HCEC 1CT (cell line): ENCODE measurements at places on chromosomes 16 and 17.
A peak's percentile ranks its signal among the peaks of the same experiment; 100 is the strongest.

GRCh38 chr17:17750881-17751280 is 69.6 kb downstream of the RAI1 start:
- DNase-seq: no peak

DNA sequence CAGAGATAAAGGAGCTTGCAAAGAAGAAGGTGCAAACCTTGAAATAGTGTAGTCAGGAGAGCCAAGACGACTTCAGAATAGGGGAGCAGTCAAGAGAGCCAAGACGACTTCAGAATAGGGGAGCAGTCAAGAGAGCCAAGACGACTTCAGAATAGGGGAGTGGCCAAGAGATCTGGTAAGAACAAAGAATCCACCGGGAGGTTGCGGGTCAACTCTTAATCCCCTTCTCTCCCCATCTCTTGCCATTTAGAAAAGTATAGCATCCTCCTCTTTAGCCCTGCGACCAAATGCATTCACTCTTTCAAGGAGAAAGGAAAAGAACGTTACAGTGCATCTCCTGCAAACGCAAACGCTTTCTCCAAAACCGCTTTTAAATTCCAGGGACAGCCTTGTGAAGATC is 713 bp downstream of the KNOP1 start:
- peak; percentile 28 for DNase-seq

GRCh38 chr17:29749045-29749825 is 126.5 kb upstream of the CORO6 start:
- no peak for DNase-seq

DNA sequence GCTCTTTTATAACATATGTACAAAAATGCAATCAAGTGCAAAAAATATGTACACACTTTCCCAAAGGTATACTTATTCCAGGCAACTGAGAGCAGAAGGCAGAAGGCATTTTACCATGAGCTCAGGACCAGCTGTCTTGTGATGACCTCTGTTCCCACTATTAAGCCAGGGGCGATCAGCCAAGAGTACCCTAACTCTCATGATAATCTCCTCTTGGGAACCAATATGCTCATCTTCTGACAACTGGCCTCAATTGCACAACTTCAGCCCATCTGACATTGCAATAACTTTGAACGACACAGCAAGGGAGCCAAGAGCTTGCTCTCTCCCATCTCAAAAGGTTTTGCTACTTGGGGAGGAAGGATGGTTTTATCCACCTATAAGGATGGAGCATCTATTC is 471.9 kb downstream of the HS3ST3B1 start:
- DNase-seq: no peak

DNA sequence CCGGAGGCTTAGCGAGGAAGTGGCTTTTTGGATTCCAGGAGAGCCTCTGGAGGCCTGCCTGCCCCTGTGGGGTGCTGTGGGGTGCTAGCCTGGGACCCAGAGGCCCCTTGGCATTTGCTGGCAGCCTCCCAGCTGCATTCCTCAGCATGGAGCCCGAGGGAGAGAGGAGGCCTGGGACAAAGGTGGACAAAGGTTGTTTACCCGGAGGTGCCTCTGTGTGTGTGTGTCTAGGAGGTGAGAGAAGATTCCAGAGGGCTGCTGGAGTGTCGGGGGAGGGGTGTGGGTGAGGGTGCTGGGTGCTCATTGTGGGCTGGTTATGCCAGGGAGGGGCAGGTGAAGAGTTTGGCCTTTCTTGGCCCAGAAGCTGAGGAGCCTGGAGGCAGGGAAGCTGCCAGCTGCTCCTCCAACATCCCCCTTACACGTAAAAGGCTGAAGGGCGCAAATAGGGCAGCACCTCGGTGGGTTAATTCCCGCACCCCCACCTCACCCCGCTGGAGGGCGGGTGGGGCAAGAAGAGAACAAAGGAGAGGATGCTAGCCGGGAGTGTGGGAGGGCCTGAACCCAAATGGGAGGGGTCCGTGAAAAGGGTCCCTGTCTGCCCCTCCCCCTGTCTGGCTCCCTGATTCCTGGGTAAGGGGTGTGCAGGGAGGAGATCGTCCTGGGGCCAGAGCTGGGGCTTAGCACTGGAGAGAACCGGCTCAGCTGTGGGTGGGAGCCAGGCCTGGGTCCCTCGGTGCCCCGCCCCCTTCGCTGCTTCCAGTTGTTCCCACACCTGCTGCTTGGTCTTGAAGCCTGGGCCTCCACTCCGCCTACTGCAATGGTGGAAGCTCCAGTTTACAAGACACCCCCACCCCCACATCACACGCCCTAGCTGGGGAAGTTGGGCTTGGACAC is 9.9 kb downstream of the HEXIM2 start:
- DNase-seq: peak; percentile 37

DNA sequence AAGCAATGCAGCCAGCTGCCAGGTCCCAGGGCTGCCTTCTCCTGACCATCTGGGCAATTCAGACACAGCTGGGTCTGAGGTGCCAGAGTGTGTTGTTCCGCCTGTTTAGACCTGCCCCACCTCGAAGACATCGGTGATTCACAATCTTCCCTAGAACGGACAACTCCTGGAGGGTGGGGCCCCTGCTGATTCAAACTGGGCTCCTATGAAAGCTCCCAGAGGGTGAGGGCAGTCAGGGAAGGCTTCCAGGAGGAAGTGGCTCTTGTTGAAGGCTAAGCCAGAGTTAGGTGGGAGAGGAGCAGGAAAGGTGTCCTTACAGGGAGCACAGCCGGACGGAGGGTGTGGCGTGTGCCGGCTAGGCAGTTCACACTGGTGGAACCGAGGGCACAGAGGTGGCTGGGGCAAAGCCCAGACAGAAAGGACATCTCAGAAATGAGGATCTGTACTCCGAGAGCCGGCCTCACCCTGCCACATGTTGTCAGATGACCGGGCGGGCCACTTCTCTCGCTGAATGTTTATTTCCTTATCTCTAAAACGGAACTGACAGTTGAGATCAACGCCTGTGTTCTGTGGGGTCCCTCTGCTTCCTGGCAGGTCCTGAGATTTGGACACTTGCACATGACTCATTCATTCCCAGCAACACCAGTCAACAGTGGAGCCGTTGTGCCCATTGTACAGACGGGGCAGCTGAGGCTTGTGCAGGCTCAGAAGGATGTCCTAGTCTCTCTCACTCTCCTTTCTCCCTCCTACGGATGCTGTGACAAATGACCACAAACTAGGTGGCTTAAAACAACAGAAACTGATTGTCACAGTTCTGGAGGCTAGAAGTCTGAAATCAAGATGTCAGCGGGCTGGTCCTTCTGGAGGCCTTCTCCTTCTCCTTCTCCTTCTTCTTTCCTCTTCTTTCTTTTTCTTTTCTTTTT is 26.9 kb upstream of the LITAF start:
- DNase-seq: no peak

GRCh38 chr16:9437115-9437514 is 345.7 kb downstream of the HAPSTR1 start:
- DNase-seq: no peak

GRCh38 chr16:12208341-12209035 is 232.0 kb downstream of the SNX29 start:
- DNase-seq: peak; percentile 24

GRCh38 chr17:58278661-58279015 is 2.1 kb downstream of the MPO start:
- DNase-seq: no peak

DNA sequence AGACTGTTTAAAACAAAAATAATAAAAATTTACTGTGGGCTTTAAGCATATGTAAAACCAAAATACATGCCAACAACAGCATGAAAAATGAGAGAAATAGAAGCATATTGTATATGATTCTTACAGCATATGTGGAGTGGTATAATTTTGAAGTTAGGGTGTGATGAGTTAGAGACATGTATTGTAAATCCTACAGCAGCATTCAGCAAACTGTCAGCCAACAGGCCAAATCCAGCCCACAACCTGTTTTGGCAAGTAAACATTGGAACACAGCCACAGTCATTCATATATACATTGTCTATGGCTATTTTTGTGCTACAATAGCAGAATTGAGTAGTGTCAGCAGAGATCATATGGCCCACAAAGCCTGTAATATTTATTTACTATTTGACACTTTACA is 42.3 kb downstream of the ZNF18 start:
- DNase-seq: no peak

GRCh38 chr17:39979016-39979670 is 1.5 kb upstream of the PSMD3 start:
- DNase-seq: peak; percentile 88

DNA sequence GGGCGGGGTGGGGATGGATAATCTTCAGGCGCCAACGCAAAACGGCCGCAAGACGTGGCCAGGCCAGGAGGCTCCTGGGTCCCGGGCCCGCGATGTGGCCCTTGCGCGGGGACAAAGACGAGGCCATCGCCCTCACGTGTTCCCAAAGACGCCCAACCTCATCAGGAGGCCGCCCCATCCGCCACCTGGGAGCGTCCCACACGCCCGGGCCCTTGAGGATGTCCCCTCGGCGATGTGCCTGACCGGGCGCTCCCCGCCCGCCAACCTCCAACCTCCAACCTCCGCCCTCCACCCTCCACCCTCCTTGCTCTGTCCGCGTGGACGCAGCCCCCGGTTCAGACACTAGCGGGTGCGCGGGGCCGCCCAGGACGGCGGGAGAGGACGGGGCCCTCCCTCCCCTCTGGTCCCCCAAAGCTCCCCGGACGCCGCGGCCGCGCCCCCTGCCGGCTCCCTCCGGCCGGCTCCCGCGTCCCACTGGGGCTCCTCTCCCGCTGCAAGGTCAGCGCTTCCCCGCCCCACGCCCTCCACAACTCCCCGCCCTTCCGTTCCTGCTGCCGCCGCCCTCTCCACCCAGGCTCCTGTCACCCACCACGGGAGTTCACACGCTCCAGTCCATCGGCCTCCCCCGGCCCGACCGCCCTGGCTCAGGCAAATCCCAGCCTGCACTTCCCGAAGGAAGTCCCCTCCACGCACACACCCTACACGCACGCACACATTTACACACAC is 250.8 kb upstream of the RPL38 start:
- no peak for DNase-seq

DNA sequence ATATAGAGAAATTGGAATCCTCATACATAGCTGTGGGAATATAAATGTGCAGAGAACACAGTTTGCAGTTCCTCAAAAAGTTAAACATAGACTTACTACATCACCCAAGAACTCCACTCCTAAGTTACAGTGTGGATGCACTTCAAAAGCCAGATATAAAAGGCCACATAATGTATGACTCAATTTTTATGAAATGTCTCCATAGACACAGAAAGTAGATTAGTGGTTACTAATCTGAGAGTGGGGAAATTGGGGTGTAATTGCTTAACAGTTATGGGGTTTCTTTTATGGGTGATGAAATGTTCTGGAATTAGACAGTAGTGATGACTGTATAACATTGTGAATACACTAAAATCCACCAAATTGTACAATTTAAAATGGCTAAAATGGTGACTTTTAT is 60.9 kb downstream of the CACNG1 start:
- DNase-seq: peak; percentile 94

DNA sequence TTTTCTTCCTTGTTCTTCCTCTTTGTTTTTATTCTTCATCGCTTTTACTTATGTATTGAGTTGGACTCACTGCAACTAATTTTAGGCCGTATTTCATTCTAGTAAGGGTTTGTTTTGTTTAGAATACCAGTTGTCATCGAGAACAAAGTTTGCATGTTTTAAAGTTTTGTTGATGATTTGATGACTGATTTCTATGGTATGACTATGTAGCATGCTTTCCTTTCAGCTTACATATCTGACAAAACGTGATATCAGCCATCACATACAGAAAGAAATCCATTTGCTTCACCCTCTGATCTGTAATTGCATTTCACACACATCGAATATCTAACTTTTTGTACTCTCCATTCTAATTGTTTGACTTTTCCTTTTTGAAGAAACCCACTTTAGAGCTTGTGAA is 4.0 kb downstream of the PRKCA start:
- peak; percentile 79 for DNase-seq

GRCh38 chr16:81539009-81539758 is 94.6 kb downstream of the CMIP start:
- DNase-seq: no peak

DNA sequence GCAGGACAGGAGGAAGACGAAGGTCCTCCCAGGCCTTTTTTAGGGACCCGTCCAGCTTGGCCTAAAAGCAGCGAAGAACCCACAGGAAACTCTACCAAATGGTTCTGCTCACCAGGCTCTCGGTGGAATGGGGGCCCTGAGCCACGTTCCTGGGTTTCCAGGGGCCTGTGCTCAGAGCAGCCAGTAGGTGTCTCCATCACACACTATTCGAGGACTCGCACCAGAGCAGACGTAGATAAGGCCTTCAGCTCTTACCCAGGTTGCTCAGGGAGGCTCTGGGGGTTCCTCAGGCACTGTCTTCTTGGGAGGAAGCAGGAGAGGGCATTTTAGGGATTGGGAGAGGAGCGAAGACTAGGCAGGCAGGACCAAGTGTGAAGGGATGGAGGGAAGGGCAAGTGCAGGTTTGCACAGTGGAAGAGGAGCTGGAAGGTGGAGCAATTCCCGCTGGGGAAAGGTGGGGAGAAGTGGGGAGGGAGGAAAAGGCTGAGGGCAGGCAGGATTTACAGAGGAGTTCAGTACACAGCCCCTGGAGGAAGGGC is 157.1 kb downstream of the RGS9 start:
- peak; percentile 72 for DNase-seq

- no peak for DNase-seq
These were observed 26.0 kb downstream of the DCUN1D3 start for GRCh38 chr16:20874088-20874581.

DNA sequence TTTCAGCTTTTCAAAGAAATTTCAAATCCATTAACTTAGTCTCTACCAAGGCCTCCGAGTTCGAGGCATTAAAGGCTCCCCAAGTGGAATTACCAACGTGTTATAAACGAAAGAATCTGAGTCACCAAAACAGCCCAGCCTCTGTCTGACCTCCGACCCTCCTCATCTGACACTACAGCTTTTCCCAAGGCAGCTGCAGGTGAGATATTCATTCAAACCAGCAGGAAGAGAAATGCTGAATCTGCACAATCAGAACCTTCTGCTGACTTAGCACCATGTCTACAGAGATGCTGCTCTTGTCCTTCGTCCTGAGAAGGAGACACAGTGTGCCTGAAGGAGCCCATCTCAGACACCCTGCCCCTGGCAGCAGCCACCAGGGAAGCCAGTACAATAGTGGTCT is 30.5 kb downstream of the GRIN2A start:
- DNase-seq: no peak

- no peak for DNase-seq
These were observed 16.3 kb downstream of the HOXB1 start for GRCh38 chr17:48514477-48514876.

DNA sequence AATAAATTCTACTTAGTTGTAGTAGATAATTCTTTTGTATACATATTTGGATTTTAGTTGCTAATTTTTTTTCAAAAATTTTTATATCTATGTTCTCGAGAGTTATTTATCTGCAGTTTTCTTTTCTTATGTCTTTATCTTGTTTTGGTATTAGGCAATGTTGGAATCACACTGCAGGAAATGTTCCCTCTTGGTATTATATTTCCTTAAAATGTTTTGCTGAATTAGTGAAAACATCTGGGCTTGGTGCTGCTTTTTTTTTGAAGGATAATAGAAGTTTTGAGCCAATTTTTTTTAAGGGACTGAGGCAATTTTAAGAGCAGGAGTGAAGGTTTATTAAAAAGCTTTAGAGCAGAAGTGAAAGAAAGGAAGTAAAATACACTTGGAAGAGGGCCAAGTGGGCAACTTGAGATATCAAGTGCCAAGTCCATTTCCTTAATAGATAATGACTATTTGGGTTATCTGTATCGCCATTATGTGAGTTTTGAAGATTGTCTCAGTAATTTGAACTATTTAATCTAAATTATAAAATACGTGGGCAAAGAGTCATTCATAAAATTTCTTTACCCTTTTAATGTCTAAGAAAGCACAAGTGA is 1390.1 kb upstream of the CDH8 start:
- no peak for DNase-seq

- no peak for DNase-seq
These were observed 45.2 kb downstream of the ST3GAL2 start for GRCh38 chr16:70393662-70394061.
